ENCODE measurements at places on chromosomes 6 and 20.

GRCh38 chr6:3088968-3089367, 20.7 kb downstream of the RIPK1 start:
- no peak overlapping the region for H3K27ac ChIP-seq
- no peak for DNase-seq
- no peaks in the 10 kb centered on the region for H3K4me1 ChIP-seq
- H3K4me3 ChIP-seq, result no peak overlapping the region

DNA sequence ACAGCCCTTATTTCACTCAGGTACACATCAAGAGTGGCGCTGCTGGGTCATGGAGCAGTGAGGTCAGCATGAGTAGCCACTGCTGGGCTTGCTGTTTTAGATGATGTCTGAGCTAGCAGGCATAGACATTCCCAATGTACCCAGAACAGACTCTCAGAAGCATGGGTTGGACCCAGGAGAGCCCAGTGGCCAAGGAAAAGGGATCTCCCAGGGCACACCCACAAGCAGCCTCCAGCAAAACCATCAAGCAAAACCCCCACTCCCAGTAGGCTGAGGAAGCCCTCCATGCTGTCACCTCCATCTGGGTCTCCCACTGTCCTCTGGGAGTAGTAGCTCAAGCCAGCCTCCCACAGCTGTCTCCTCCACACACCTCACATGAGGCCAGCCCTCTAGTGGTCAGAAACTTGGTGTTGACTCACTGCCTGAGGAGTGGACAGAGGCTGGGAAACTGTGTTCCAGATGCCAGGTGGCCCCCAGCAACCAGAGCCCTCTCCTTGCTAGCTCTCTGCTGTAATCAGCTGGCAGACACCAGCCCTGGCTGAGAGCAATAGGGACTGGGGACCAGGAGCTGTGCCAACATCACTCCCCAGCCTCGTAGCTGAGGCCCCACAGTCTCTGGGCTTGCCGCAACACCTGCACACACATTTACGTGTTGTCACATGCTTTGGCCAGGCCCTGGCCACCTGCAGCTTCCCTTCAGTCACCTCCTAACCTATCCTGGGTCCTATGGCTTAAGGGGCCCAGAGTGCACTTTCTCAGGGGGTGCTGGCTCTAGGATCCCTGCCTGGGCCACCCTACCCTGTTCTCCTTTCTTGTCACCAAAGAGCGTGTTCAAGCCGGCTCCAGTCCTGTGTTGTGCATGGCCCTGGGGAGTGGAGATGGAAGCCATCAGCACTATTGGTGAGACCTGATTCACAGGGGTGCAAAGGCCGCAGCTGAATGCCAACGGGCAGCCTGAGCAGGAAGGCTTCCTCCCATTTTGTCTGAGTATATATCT, 1.9 kb upstream of the AP5S1 start:
- peaks cover 7% of the 10 kb centered on the region for H3K36me3 ChIP-seq
- H3K27ac ChIP-seq, result no peak overlapping the region
- H3K4me1 ChIP-seq, result peaks cover 62% of the 10 kb centered on the region
- DNase-seq, result no peak
- no peak overlapping the region for H3K4me3 ChIP-seq

DNA sequence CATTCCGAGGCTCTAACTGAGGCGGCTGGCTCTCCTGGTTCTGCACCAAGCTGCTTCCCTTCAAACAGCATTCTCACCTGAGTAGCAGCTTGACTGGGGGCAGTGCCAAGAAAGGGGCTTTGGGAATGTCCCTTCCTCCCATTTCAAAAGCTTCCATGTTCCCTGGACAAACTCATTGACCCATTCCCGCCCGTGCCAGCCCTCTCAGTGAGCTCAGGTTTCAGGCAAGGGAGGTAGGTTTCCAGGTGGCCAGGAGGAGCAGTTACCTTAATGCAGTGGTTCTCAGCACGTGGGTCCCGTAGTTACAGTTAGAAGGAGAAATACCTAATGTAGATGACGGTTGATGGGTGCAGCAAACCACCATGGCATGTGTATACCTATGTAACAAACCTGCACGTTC, 135.2 kb downstream of the ELOVL4 start:
- no peak for DNase-seq
- H3K4me1 ChIP-seq, result no peaks in the 10 kb centered on the region
- H3K27ac ChIP-seq, result no peak overlapping the region

DNA sequence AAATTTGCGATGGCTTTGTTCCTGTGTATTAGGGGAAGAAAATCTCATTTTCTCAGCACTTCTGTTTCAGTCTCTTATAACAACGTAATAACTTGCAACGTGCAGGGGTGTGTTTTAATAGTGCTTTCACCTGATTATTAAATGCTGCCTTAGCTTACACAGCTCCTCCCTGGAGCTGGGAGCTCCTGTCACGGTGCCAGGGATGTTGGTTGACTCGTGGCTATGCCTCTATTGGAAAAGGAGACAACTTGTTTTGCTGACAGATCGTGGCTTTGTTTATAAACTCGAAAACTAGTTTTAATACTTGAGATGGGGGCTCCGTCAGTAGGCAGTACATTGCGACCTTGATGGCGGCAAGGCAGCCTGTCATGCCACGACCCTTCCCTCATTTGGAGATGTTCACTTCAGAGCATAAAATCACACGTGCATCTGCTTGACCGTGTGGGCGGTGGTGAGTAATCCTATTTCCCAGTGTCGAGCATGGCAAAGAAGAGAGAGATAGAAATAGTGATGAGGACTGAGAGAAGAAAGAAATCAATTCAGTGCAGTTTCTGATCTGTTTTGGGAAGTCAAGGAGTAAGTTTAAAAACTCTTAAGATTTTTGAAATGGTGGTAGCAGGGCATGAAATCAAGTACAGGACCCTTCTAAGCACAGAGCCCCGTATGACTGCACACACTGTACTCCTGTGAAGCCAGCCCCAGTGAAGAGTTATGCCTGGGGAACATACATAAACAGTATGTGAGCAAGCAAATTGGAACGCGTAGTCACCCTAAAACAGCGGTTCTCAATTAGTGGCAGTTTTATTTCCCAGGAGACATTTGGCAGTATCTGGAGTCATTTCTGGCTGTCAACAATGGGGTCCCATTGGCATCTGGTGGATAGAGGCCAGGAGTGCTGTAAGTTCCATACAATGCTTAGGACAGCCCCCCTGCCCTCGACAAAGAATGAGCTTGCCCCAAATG, 147.2 kb downstream of the DOK5 start:
- no peak for DNase-seq
- H3K27me3 ChIP-seq, result no peaks in the 10 kb centered on the region
- H3K4me1 ChIP-seq, result no peaks in the 10 kb centered on the region
- H3K4me3 ChIP-seq, result no peak overlapping the region

DNA sequence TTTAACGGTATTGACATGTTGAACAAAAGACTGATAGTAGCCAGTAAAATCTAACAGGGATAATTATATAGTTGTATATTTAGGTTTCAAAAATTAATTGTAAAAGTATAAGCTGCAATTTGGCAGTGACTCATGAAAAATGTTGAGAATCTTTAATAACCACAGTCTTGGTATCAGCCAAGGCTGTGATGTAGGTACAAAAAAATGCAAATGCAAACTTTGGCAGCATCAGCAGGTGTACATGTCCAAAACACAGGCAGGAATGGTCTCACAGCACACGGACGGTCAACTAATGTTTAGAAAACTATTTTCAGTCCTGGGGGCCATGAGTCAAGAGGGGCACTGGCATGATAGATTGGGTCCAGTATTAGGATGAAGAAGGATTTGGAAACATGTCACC, 58.5 kb upstream of the BEND3 start:
- H3K27ac ChIP-seq, result no peak overlapping the region
- DNase-seq, result no peak
- H3K36me3 ChIP-seq, result no peaks in the 10 kb centered on the region
- no peak overlapping the region for H3K4me3 ChIP-seq
- H3K4me1 ChIP-seq, result no peaks in the 10 kb centered on the region

DNA sequence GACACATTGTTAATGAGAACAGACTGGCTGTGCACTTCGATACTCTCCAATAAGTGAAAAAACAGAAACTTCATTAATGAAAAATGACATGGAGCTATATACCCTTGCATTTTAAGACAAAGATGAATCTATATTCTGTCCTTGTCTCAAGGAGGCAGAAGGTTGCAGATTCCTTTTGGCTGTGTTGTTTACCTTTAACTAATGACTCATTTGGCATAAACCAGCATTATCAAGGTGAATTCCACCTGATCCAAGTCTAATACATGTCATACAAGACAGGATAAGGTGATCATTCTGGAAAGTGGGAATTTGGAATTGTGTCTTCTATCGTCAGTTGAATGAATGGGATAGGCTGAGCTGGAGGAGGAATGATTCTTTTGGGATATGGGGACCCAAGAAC, 192.9 kb downstream of the PLCB4 start:
- no peak overlapping the region for H3K27ac ChIP-seq
- H3K4me3 ChIP-seq, result no peak overlapping the region
- no peak for DNase-seq
- no peaks in the 10 kb centered on the region for H3K27me3 ChIP-seq
- no peaks in the 10 kb centered on the region for H3K4me1 ChIP-seq

- no peak overlapping the region for H3K27ac ChIP-seq
- DNase-seq, result peak; percentile 39
- no peak overlapping the region for H3K4me3 ChIP-seq
Measured at GRCh38 chr6:112286010-112286409, 31.6 kb upstream of the LAMA4 start.

DNA sequence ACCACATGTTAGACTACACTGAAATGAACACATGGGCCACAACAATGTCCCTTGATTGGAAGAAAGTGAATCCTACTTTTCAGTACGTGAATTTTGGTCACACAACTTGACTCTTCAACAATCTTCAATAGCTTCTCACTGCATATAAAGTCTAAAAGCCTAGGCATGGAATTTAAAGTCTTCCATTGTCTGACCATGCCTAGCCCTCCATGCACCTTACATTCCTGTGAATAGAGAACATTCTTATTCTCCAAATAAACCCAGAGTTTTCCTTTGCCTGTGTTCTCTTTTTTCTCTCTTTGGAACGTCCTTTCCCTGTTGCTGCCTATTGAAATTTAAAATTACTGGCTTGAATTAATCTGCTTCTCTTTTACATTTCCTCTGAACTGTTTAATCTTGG, 207.5 kb downstream of the ASCC3 start:
- no peak overlapping the region for H3K4me3 ChIP-seq
- H3K36me3 ChIP-seq, result no peaks in the 10 kb centered on the region
- H3K27ac ChIP-seq, result no peak overlapping the region
- no peaks in the 10 kb centered on the region for H3K27me3 ChIP-seq
- no peaks in the 10 kb centered on the region for H3K4me1 ChIP-seq

- H3K27ac ChIP-seq, result peak overlapping the region; percentile 78
- DNase-seq, result peak; percentile 78
- H3K36me3 ChIP-seq, result peaks cover 19% of the 10 kb centered on the region
- peak overlapping the region; percentile 69 for H3K4me3 ChIP-seq
- peaks cover 36% of the 10 kb centered on the region for H3K4me1 ChIP-seq
- no peaks in the 10 kb centered on the region for H3K27me3 ChIP-seq
Measured at GRCh38 chr20:57389695-57390603, 1.2 kb upstream of the RBM38 start.

DNA sequence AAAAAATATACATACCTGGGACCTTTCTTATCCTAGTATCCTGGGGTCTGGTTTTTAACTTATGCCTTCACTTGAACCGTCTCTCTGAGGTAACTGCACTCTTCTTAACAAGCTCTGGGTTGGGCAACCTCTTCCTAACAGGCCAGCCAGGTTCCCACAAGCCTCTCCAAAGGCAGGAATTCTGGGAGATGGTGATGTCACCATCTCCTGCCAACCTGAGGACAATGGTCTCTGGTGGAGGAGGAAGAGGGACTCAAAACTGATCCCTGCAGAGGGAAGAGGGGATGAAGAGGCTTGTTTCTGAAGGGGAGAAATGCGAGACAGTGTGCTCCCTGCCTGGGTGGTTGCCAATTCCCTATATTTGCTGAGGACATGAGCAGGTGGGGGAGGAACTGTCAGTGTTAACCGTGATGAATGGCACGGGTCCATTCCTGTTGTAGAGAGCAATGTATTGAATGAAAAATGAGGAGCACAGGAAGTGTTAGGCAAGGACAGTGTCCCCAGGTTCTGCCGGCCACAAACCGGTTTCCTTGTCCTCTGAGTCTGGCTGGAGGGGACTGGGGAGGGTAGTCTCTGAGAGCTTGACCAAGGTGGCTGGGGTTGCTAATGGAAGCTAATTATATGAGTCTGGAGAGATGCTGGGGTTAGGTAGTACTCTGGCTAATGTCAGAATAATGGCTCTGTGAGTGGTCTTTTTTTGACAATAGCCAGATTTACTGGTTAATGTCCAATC, 95.5 kb downstream of the KCNB1 start:
- peaks cover 4% of the 10 kb centered on the region for H3K27me3 ChIP-seq
- DNase-seq, result no peak
- no peak overlapping the region for H3K27ac ChIP-seq
- no peaks in the 10 kb centered on the region for H3K4me1 ChIP-seq

DNA sequence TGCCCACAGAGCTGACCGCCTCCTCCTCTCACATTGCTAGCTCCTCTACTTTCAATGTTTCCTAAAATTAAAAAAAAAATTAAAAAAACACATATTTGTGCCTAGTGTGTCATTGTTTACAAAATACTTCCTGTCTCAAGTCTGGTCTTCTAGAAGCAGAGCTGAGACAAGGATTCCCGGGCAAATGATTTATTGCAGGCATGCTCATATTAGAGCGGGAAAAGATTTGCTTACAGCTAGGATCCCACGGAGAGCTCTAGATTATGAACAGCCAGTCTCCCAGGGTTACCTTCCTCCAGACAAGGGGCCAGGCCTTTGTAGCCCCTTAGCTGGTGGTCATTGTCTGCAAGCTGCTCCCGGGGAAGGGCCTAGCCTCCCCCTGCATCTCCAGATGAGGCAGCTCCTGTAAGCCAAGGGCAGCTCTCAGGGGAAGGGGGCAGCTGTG, 9.4 kb downstream of the PACSIN1 start:
- no peaks in the 10 kb centered on the region for H3K27me3 ChIP-seq
- no peaks in the 10 kb centered on the region for H3K36me3 ChIP-seq
- no peaks in the 10 kb centered on the region for H3K4me1 ChIP-seq
- DNase-seq, result no peak
- no peak overlapping the region for H3K4me3 ChIP-seq

DNA sequence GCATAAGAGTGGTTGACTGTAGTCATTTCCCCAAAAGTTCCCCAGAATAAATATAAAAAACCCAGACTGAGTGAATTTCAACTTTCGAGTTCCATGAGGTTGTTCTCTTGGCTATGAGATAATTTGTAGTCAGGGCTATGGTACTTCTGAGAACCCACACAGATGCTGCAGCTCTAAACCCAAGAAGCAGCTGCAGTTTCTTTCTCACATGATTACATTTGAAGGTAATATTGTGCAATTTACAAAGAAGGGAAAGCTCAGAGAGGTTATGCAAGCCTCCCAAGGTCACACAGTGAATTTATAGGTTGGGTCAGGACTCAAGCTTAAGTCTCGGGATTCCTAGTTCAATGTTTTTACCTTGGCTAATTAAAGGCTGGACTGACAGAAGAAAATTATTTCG, 29.7 kb upstream of the CD93 start:
- H3K27ac ChIP-seq, result no peak overlapping the region
- H3K4me3 ChIP-seq, result no peak overlapping the region
- no peaks in the 10 kb centered on the region for H3K27me3 ChIP-seq
- H3K36me3 ChIP-seq, result no peaks in the 10 kb centered on the region

Data from CD8-positive, alpha-beta memory T cell (primary cell).